Activated T-helper 1 cell treated with Interleukin-2 at 50 U/mL for 16 hours (primary cell): ENCODE measurements at places on chromosomes 11 and 22.

GRCh38 chr11:1055990-1056771 is 18.5 kb upstream of the MUC2 start:
- DNase-seq = no peak

DNA sequence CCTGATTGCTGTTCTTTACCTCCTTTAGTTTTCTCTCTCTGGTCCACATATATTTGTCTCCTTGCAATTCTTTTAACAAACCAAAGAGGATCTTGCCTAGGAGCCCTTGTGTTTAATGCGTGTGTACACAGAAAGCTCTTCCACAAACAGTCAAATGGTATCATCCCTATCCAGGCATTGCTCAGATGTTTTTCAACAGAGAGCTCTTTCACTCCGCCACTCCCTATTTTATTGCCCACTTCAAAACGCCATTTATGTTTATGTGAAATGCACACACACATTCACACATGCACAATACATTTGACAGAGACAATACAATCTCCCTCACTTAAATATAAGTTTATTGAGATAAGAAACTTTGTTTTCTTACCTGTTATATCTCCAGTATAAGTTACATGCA is 4.7 kb downstream of the OR5AP2 start:
- DNase-seq = no peak

GRCh38 chr11:75199412-75199955 is 41.1 kb upstream of the TPBGL start:
- DNase-seq = no peak

- DNase-seq = no peak
Measured at GRCh38 chr11:1234771-1235305, 12.0 kb downstream of the MUC5B start.

DNA sequence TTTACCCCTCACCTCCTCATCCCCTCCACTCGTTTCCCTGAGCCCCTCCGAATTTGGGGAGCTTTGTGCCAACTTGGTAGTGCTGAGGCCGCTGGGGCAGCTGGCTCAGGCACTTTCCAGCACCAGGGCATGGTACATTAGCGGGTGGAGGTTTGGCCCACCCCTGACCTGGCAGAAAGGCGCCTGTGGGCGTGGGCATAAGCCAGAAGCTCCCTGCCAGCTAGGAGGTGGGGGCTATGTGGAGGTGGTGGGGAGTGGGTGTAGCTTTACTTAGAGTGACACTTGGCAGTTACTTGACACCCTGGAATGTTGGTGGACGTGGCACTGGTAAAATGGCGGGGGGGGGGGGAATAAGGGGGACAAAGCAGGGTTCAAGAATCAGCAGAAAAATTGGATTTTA is 10.3 kb upstream of the IGF2 start:
- DNase-seq = no peak

DNA sequence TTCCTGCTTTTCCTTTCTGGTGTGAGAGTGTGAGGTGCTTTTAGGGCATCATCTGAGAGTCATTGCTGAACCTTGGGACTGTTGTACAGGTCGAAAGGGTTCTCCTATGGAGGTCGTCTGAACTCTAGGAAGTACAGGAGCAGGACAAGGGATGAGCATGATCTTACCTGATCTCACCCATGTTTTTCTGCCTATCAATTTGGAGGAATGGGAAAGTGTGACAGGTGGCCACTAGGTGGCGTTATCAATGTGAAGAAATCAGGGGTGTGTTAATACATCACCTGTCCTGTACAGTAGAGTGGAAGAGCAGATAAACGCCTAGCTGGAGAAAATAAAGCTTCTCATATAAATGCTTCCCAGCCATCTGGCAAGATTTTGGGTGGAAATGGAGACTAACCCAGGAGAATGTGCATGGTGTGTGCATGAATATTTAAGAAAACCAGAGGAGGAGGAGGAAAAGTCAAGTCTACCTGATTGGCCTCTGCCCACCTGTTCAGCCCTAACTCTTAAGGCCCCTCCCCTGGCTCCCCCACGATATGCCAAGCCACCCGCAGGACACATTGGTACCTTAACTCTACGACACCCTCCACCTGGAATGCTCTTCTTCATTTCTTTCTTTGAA is 72.0 kb upstream of the NARS2 start:
- DNase-seq = no peak

DNA sequence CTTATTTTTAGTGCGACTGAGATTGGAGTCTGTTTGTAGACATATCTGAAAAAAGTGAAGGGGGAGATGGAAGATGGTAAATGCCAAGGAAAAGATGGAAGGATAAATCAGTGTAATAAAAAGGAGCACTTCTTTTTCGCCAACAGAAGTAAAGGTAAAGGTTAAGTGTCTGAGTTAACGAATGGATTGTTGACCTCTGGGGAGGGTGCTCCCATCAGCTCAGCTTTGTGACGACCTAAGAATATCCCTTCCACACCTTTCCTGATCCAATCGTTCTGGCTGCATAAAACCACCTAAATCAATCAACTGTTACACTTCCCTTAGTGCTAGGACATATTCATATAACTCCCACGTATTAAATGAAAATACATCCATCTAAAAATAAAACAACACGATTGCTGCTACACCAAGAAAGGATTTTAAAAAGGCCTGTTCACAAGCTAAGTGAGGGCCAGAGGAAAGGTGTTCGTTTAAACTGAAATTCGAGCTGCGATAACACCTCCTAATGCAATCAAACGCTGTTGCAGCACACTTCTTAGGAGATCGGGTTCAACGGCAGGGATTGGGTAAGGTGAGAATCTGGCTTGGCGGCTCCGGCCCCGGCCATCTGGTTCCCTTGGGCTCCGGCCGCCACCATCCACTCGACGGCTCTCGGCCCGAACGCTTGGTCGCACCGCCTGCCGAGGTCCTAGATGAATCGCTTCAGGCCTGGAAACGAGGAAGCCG is 658 bp downstream of the C11orf71 start:
- DNase-seq = no peak

GRCh38 chr22:48734961-48735360 is 1092.7 kb downstream of the BRD1 start:
- no peak for DNase-seq

GRCh38 chr11:2564008-2564530 is 119.3 kb downstream of the KCNQ1 start:
- no peak for DNase-seq

GRCh38 chr11:122367809-122368231 is 251.8 kb upstream of the BLID start:
- DNase-seq = no peak

DNA sequence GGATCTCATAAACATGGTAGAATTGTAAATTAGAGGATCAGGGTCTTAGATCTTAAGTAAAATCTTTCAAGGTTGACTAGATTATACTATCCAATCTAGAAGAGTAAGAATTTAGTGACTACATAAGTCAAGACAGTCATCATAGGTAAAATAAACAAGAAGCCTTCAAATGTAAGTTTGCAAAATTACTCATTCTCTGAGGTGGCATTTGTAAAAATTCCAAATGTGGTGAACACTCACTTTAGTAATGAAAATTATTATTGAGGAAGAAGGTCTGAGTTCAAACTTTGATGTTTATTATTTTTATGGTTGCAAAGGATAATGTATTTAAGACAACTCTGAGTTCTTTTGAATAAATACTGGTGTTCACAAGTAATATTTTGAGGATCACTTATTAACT is 4.6 kb downstream of the HYLS1 start:
- DNase-seq = no peak

- no peak for DNase-seq
Measured at GRCh38 chr22:45638834-45639746, 32.5 kb upstream of the ATXN10 start.

- DNase-seq = no peak
Measured at GRCh38 chr11:722346-722811, 16.3 kb downstream of the EPS8L2 start.

GRCh38 chr11:2709429-2709828 is 9.6 kb upstream of the KCNQ1OT1 start:
- no peak for DNase-seq

DNA sequence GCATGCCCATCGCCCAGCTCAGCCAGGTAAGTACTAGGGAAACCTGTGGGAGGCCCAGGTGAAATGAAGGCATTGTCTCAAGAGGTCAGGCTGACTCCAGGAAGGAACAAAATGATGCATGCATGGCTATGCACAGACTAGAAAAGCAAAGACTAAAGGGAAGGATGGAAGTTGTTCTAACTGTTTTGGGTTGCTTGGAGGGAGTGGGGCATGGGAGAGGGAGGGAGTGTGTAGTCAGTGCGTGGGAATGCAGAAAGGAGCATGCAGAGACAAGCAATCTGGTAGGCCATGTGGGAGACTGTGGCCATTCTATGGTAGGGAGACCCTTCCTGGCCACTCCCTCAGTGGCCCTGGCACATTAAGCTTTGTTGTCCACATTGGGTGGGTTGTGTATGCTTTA is 2.9 kb downstream of the MICAL3 start:
- DNase-seq = no peak

- DNase-seq = no peak
Measured at GRCh38 chr11:119763071-119763728, 34.2 kb upstream of the NECTIN1 start.

DNA sequence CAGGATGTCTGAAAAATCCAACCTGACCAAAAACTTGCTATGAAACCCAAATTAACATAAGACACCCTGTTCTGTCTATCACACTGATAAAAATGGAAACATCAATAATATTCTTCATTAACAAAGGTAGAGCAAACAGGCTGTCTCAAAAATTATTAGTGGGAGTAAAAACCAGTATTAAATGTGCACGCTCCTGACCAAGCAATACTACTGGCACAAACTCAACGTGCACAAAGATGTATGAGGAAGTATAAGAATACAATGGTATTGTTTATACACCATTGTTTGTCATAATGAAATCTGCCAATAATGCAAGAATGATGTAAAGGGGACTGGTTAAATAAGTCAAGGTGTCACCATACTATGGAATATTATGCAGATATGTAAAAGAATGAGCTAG is 288.5 kb downstream of the MN1 start:
- no peak for DNase-seq

DNA sequence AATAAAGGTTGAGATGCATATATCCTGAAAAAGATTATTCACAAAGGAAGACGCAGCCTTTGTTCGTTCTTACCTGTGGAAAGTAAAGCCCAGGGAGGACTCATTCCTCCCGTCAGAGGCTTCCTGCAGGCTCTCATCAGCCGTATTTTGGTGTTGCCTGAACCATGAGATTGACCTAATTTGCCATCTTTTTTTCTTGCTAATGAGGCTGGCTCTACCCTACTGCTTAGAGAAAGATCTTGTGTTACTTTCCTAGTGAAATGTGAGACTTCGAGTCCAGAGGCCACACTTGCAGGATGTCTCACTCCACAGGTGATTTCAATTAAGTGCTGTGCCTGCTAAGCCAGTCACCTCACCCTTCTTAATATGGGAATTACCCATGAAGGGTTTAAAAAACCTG is 269.9 kb downstream of the NTM start:
- DNase-seq = no peak

DNA sequence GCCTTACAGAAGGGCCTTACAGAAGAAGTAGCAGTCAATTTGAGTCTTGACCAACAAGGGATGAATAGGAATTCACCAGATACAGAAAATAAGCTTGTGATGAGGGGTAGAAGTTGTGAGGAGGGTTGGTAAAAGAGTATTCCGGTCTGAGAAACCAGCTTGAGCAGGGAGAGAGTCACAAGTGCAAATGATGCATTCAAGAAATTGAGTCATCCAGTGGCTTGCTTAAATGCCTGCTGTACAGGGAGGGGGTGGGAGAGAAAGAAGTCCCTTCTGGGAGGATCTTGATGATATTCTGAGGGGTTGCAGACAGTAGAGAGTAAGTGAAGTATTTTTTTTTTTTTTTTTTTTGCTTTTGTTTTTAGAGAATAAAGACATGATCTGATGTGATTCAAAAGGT is 9.2 kb downstream of the CCKBR start:
- no peak for DNase-seq

DNA sequence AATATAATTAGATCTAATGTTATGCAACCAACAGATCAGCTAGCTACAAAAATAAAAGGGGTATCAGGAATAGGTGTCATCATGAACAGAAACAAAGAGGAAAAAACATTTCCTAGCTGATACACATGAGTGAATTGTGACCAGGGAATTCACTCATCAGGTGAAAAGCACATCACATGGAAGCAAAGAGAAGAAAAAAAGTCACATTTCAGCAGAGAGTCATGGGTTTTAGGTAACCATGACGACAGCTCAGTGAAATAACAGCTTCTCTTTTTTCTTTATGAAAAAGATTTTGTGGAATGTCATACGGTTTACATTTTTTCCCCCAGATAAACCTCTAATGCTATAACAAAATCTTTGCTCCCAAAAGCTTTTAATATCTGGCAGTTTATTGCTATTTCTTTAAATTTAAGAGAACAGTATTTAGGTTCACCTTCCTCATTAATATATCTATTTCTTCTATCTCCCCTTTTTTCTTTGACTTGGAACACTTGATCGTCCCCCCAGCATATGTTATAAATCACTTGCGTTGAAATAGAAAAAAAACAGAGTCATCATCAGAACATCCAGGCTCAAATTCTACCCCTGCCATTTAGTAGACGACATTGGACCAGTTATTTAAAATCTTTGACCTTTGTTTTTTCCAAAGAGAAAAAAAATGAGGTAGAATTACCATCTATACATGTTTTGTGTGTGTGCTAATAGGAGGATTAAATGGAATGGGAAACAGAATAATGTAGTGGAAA is 5.3 kb downstream of the TYR start:
- DNase-seq = no peak

DNA sequence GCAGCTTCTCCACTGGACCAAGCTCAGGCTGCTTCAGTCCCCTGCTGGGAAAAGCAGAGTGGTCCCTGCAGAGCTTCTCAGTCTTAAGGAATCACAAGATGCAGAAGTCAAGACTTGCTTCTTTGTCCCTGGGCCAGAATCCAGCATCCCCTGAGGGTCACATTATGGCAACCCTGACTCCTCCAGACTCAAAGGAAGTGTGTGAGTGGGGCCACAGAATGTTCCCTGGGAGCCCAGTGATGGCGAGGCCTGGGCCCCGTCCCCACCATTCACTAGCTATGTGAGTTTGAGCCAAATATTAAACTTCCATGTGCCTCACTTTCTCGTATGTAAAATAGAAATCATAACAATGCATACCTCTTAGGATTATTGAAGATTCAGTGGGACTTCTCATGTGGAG is 122.2 kb upstream of the NCAM1 start:
- DNase-seq = no peak

DNA sequence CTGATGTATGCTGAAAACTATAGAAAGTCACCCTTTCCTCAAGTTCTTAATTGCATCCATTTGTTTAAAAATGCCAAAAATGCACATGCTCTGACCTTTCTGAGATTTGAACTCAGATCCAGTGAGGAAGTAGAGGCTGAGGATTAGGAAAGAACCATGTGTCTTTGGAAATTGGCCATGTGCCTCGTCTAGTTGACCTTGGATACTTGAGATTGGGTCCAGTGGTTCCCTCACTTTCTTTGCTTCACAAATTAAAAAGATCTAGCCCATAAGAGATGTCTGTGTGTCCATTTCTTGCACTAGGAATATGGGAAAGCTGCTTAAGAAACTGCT is 128.3 kb downstream of the MAML2 start:
- DNase-seq = no peak

- no peak for DNase-seq
Measured at GRCh38 chr22:43197271-43197941, 10.5 kb upstream of the TTLL12 start.

- no peak for DNase-seq
Measured at GRCh38 chr11:45219411-45219810, 66.7 kb downstream of the SYT13 start.
